ENCODE measurements at places on chromosomes 1 and 21. TPM values are rescaled to one million over a fixed set of nuclear protein-coding genes. Genes with fewer than 3 reads are reported as not detected.

GRCh38 chr1:27755865-27756264, 17.2 kb upstream of the STX12 start:
- DNase-seq = no peak
- no peak overlapping the region for H3K27ac ChIP-seq
- H3K4me1 ChIP-seq = no peaks in the 10 kb centered on the region
- H3K27me3 ChIP-seq = no peaks in the 10 kb centered on the region
- peaks cover 33% of the 10 kb centered on the region for H3K36me3 ChIP-seq
- no peak overlapping the region for H3K4me3 ChIP-seq

Gene SLC5A3
- 44.2 TPM for total RNA-seq

DNA sequence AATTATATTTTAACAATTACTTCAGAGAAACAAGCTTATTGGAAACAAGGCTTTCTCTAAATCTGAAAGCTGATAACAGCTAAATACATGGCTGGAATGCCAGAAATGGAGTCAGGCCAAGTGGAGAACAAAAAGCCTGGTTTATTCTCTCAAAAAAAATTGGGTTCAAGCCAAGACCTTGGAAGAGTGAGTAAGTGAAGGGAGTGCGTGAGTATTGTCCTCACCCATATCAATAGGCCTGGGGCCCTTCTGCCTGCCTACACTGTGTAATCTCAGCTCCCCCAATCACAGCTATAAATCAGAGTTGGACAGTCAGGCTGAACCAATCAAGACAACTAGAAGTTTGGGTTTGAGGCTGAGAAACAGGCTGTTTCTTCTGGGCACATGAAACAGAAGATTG, 7.4 kb downstream of the KYAT3 start:
- H3K27ac ChIP-seq = peak overlapping the region; percentile 82
- DNase-seq = peak; percentile 45
- H3K27me3 ChIP-seq = no peaks in the 10 kb centered on the region
- peaks cover 21% of the 10 kb centered on the region for H3K36me3 ChIP-seq

Gene HOOK1
- total RNA-seq = not detected

GRCh38 chr1:167258858-167259257, 38.2 kb downstream of the POU2F1 start:
- H3K27me3 ChIP-seq = no peaks in the 10 kb centered on the region
- no peak overlapping the region for H3K4me3 ChIP-seq
- DNase-seq = no peak
- no peak overlapping the region for H3K27ac ChIP-seq

Gene ADAM30
- total RNA-seq = not detected

- peak overlapping the region; percentile 93 for H3K27ac ChIP-seq
- no peaks in the 10 kb centered on the region for H3K27me3 ChIP-seq
These were observed 16.0 kb upstream of the ID3 start for GRCh38 chr1:23575226-23575810.

DNA sequence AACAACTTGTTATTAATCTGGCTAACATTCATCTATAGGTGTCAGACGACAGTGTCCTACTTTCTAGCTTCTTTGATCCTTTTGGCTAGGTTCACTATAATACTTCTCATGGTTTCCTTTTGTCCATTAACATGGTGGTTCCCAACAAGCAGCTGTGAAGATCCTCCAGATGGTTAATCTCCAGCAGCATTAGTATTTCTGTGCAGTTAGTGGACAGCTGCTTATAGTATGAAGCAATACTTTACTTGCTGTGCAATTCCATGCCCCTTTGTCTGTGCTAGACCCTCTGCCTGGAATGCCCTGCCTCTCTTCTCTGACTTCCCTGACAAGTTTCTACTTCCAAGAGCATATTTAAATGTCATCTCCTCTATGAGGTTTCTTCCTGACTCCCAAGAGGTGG, 41.7 kb upstream of the ARHGAP29 start:
- H3K4me3 ChIP-seq = no peak overlapping the region
- H3K36me3 ChIP-seq = no peaks in the 10 kb centered on the region
- peaks cover 33% of the 10 kb centered on the region for H3K4me1 ChIP-seq

DNA sequence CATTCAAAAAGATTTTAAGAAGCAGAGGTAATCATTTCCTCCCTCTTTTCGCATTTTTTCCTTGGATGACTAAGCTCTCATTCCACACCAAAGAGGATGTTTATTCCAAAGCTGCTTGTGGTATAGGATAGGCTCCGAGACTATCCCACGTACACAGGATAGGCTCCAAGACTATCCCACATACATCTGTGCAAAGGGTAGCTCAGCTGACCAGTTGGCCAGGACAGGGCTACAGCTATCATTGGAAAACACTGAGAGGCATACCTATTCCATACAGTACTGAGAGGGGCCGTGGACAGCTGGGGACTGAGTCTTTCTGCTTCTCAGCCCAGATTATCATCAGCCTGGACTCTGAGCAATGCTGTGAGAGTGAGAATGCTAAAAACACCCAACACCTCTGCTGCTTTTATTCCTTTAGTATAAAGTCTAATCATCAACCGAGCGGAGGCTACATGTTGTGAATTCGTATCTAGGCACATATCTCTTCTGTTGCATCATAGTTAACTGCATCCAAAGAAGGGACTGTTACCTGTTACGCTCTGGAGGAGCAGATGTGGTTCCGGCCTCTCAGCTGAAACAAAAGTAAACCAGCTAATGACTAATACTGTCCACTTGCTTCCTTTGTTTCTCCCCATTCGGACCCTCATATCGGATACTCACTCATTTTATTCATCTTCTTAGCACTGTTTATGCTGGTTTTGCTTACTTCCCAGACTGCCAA, 141.0 kb downstream of the TNFSF18 start:
- H3K27ac ChIP-seq = peak overlapping the region; percentile 58
- no peak overlapping the region for H3K4me3 ChIP-seq
- peak; percentile 30 for DNase-seq

Gene FCRL6
- total RNA-seq = not detected

DNA sequence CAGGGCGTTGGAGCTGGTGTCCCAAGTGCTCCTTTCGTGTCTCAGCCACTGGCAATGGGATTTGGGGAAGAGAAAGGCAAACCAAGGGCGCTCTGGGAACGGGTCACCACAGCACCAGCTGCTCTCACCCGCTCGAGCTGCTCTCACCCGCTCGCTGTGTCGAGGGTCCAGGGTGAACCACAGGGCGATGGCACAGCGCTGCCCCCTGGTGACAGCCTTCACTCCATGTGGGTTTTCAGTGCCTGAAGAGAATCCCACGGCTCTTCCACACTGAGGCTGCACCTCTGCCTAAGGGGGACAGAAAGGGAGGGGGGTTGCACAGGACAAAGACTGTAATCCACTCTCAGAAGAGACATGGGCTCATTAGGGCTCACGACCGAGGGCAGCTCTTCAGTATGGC, 7.1 kb upstream of the CLDN19 start:
- H3K27ac ChIP-seq = no peak overlapping the region
- peak; percentile 95 for DNase-seq
- peaks cover 55% of the 10 kb centered on the region for H3K36me3 ChIP-seq
- no peaks in the 10 kb centered on the region for H3K4me1 ChIP-seq

Gene RAB4A
- total RNA-seq = 20.0 TPM

DNA sequence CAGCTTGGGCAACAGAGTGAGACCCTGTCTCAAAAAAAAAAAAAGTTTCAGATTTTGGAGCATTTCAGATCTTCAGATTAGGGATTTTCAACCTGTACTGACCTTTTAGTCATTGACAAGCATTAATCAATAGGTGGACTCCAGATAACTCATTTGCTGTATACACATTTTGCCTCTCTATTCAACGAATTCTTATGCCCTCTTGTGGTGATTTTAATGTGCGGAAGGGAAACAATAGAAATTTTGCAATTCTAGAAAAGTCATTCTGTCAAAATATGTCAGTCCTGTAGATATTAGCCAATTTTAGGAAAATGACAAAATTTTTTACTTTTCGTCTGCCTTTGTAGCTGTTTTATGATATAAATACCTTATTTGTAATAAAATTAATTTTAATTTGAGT, 11.6 kb upstream of the OR2G2 start:
- H3K36me3 ChIP-seq = no peaks in the 10 kb centered on the region
- H3K27me3 ChIP-seq = no peaks in the 10 kb centered on the region
- H3K4me3 ChIP-seq = no peak overlapping the region
- H3K4me1 ChIP-seq = no peaks in the 10 kb centered on the region

DNA sequence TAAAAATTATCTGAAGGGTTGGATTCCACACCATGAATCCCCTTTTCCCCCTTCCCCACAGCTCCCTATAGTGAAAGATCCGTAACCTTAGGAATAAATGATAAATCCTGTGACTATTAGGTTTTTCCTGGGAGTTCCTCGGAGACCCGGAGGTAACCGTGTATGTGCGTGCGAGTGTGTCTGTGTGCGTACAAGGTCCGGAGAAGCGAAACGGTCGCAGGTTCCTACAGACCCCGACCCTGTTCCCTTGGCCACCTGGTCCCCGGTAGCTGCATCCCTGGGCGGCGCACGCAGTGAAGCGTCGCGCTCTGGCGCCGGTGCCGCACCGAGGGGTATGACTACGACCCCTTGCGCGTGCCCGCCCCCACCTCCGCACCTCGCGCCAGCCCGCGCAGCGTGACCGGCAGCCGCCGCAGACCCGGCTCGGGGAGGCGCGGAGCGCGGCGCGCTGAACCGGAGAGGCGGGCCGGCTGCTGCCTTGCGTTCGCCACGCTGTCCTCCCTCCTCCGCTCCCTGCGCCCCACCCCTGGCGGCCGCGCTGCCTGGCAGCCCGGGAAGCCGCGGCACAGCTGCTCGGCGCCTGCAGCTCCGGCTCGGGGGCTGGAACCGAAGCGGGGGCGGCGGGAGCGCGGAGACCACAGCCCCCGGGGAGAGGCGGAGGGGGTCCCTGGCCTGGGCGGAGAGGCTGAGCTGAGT, at the start of gene AK5:
TSS of gene AK5 (plus strand) at position 529 of the 696 bp plus-strand sequence. CDS start 295 bp downstream, outside the sequence.
- H3K27ac ChIP-seq = no peak within 1 kb of the TSS
- H3K4me3 ChIP-seq = peak within 1 kb of the TSS; percentile 85
- DNase-seq = peak; percentile 95

Gene SMIM1
- total RNA-seq = not detected

GRCh38 chr1:228031276-228031995, 24.6 kb downstream of the WNT3A start:
- H3K27me3 ChIP-seq = peaks cover 6% of the 10 kb centered on the region
- DNase-seq = peak; percentile 37
- H3K4me3 ChIP-seq = no peak overlapping the region
- no peaks in the 10 kb centered on the region for H3K4me1 ChIP-seq

Gene C1QB
- 0.72 TPM for total RNA-seq

DNA sequence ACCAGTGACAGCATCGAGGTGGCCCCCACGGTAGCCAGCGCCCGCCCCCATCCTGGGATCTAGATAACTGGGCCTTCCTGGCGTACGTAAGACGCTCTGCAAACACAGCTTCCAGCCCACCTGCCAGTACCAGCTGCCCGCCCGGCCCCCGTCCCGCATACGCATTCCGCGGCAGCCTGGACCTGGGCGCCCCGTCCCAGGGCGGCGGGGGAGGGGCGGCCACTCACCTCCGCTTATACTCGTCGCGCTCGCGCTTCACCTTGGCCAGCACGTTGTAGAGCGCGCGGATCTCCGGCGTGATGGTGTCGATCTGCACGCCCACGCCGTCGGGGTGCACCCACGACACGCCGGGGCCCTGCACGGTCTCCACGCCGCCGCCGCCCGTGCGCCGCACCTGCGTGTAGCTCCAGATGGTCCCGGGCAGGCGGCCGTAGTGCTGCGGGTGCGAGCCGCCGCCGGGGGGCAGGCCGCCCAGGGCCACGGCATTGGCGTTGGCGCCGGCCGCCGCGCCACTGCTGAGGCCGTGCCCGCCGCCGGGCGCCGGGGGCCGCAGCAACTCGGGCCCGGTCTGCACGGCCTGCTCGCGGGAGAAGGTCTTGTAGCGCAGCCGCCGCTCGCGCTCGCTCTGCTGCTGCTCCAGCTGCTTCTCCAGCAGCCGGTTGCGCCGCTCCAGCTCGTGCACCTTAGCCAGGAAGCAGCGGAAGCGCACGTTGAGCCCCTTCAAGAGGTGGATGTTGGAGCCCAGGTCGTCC, 859 bp downstream of the IFFO2 start:
- peak overlapping the region; percentile 42 for H3K27ac ChIP-seq
- H3K4me3 ChIP-seq = peak overlapping the region; percentile 88
- peaks cover 17% of the 10 kb centered on the region for H3K27me3 ChIP-seq
- peaks cover 6% of the 10 kb centered on the region for H3K36me3 ChIP-seq

DNA sequence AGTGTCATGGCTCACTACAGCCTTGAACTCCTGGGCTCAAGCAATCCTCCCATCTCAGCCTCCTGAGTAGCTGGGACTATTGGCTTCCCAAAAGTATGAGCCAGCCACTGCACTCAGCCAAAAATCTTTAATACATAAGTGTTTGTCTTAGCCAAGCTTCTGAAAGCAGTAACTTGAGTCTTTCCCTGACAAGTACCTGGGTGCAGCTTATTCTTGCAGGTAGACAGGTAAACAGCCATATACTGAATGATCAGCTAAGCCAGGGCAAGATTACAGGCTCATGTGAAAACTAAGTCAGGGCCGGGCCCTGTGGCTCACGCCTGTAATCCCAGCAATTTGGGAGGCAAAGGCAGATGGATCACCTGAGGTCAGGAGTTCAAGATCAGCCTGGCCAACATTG, 7.8 kb downstream of the MEAF6 start:
- no peak overlapping the region for H3K27ac ChIP-seq
- peaks cover 5% of the 10 kb centered on the region for H3K4me1 ChIP-seq
- peaks cover 37% of the 10 kb centered on the region for H3K36me3 ChIP-seq
- no peak overlapping the region for H3K4me3 ChIP-seq
- DNase-seq = no peak

Gene NRAS
- total RNA-seq = 67.0 TPM

GRCh38 chr1:39852214-39852791, 31.0 kb downstream of the TRIT1 start:
- no peaks in the 10 kb centered on the region for H3K27me3 ChIP-seq
- peaks cover 29% of the 10 kb centered on the region for H3K36me3 ChIP-seq
- H3K27ac ChIP-seq = no peak overlapping the region
- no peak overlapping the region for H3K4me3 ChIP-seq
- no peak for DNase-seq

DNA sequence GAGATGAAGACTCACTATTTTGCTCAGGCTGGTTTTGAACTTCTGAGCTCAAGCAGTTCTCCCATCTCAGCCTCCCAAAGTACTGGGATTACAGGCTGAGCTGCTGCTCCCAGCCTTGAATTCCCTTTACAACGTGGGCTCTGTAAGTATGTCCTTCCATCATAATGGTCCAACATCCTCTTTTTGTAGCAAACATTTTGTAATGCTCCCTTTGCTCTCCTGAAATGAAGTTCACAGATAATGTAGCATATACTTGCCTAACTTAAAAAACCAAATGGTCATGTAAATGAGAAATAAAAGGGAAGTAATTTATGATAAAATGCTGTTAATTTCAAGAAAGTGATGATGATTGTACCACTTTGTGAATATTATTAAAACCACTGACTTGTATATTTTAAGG, 30.5 kb upstream of the THEM4 start:
- H3K27me3 ChIP-seq = no peaks in the 10 kb centered on the region
- peaks cover 16% of the 10 kb centered on the region for H3K4me1 ChIP-seq
- no peak overlapping the region for H3K4me3 ChIP-seq
- H3K27ac ChIP-seq = no peak overlapping the region
- no peaks in the 10 kb centered on the region for H3K36me3 ChIP-seq

- no peak for DNase-seq
- no peak overlapping the region for H3K4me3 ChIP-seq
- no peaks in the 10 kb centered on the region for H3K36me3 ChIP-seq
- peaks cover 18% of the 10 kb centered on the region for H3K4me1 ChIP-seq
- H3K27ac ChIP-seq = no peak overlapping the region
These were observed 7.8 kb upstream of the LRRC8D start for GRCh38 chr1:89812992-89813391.

- peaks cover 17% of the 10 kb centered on the region for H3K27me3 ChIP-seq
- no peak overlapping the region for H3K4me3 ChIP-seq
- no peak for DNase-seq
- no peaks in the 10 kb centered on the region for H3K36me3 ChIP-seq
- peaks cover 3% of the 10 kb centered on the region for H3K4me1 ChIP-seq
These were observed 39.5 kb upstream of the RD3 start for GRCh38 chr1:211531194-211532087.

Data from osteoblast (primary cell).